ENCODE measurements at places on chromosomes 16 and 17. TPM values are rescaled to one million over a fixed set of nuclear protein-coding genes. Genes with fewer than 3 reads are reported as not detected.

TNFRSF17 gene
- total RNA-seq = not detected

OR1A1 gene
- total RNA-seq = not detected

NCBP3 gene
- 23.6 TPM for total RNA-seq

NEK8 gene
- total RNA-seq = 3.4 TPM

CDRT4 gene
- total RNA-seq = 0.24 TPM

GRCh38 chr16:84360748-84361147, 7.6 kb upstream of the ATP2C2 start:
- no peak for DNase-seq

GRCh38 chr16:89370081-89370511, 120.3 kb downstream of the ANKRD11 start:
- DNase-seq = no peak

- no peak for DNase-seq
Measured at GRCh38 chr17:41672153-41672552, 16.5 kb upstream of the EIF1 start.

DNA sequence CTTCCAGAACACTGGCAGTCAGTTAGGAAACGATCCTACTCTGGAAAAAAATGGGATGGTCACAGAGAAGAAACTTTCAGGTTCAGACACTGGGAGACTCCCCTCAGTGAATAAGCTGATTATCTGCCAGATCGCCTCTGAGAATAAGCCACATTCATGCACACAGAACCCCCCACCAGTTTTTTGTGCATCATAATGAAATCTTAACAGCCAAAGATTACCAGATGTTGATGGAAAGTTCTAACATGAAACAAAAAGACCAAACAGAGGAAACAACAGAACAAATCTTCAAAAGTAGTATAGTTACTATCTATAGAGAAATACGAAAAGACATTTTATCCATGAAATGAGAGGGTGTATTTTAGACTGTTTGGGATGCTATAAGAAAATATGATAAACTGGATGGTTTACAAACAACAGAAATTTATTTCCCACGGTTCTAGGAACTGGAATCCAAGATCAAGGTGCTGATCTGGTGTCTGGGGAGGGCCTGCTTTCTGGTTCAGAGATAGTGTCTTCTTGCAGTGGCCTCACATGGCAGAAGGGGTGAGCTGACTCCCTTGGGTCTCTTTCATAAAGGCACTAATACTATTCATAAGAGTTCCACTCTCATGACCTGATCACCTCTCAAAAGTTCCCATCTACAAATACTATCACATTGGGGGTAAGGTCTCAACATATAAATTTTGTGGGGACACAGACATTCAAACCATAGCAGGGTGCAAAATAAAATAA, 8.0 kb upstream of the AMZ2 start:
- DNase-seq = no peak

- no peak for DNase-seq
Measured at GRCh38 chr17:66514227-66514806, 211.9 kb downstream of the PRKCA start.

DNA sequence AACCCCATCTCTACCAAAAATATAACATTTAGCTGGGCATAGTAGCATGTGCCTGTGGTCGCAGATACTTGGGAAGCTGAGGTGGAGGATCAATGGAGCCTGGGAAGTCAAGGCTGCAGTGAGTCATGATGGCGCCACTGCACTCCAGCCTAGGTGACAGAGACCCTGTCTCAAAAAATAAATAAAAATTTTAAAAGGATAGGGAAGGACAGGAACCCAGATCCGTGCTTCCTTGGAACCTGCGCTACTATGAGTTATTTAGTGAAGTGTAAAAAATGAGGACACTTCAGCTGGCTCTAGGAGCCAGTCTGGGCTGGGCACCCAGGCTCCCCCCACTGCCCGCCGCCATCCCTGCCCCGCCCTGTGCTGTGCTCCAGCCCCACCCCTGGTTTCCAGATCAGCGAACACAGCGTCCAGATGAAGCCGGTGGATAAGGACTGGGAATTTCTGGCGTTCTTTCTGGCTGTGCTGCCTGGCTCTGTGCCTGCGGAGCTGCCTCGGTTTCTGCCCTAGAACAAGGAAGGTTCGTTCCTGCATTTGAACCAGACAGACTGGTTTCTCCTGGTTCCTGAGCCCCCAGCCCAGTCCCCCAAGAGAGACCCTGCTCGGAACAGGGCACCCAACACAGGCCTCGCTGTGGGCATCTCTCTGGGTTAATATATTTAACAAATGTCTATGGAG, 18.5 kb downstream of the PLLP start:
- DNase-seq = peak; percentile 34

GRCh38 chr17:56658648-56659047, 65.1 kb downstream of the NOG start:
- no peak for DNase-seq

DNA sequence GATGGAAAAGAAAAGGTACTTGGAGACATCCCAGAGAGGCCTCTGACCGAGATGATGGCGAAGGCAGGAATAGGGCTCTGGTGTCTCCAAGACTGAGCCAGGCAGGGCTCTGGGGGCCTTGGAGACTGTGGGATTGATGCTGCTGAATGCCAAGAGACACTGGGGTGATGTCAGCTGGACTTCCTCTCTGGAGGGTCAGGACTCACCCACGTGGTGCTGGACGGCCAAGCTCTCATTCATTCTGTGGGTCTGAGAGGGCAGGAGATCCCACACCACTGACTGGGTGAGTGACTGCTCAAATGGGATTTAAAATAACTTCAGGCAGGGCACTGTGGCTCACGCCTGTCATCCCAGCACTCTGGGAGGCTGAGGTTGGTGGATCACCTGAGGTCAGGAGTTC, 64.8 kb downstream of the NT5M start:
- DNase-seq = no peak

DNA sequence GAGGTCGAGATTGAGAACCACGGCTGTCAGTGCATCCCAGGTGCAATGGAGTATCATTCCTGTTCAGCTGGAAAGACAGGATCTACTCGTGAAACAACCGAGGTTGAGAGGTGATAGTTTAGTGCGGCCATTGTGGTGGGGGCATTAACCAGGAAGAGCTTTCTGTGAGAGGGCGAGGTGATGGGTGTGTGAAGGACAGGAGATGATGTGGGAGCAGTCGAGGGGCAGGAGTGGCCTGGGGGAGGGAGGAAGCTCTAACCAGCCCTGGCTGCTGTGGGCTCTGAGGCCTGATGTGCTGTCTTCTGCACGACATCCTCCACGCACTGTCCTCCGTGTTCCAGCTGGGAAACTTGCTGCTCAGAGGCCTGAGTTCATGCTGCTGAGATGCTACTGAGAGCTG, 22.0 kb downstream of the GOSR2 start:
- peak; percentile 3 for DNase-seq
